ENCODE measurements at places on chromosomes 5 and 9.
A peak's percentile ranks its signal among the peaks of the same experiment; 100 is the strongest.

- DNase-seq: no peak
These were observed 58.3 kb downstream of the SEMA4D start for GRCh38 chr9:89439571-89439970.

DNA sequence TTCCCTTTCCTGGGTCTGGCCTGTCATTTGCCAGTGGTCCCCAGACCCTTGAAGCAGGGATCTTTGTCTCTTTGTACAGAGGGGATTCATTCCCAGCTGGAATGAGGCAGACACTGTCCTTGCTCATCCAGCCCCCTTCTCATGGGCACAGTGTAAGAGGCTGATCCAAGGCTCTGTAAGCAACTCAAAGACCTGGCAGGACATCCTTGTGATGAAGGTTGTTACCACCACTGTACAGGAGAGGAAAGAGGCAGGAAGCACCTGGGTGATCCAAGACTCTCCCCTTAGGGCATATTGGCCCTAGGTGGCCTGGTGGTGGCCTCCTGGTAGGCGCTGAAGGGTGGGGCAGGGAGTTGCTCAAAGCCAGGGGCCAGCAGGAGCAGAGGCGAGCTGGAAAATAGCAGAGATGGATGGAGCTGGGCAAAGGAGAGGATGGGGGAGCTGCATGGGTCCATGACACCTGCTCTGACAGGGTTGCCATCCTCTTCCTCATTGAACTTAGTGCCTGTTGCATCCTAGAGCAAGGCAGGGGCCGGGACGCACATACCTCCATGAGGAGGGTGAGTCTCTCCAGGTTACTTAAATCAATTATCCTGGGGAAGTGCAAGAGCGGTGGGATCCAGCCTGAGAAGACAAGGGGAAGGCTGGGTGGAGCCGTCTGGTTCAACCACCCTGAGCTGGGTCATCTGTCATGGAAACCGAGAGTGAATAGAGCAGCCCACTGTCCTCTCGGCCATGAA, 9.8 kb upstream of the GADD45G start:
- no peak for DNase-seq

- peak; percentile 9 for DNase-seq
These were observed 83.0 kb upstream of the GLIS3 start for GRCh38 chr9:4382722-4383317.

GRCh38 chr9:81729135-81729534, 39.8 kb upstream of the TLE1 start:
- no peak for DNase-seq

GRCh38 chr9:127007638-127008037, 93.1 kb downstream of the RALGPS1 start:
- no peak for DNase-seq

- no peak for DNase-seq
These were observed 108.2 kb downstream of the KLHL3 start for GRCh38 chr5:137627706-137628105.

GRCh38 chr5:40437452-40437861, 242.3 kb upstream of the PTGER4 start:
- no peak for DNase-seq

DNA sequence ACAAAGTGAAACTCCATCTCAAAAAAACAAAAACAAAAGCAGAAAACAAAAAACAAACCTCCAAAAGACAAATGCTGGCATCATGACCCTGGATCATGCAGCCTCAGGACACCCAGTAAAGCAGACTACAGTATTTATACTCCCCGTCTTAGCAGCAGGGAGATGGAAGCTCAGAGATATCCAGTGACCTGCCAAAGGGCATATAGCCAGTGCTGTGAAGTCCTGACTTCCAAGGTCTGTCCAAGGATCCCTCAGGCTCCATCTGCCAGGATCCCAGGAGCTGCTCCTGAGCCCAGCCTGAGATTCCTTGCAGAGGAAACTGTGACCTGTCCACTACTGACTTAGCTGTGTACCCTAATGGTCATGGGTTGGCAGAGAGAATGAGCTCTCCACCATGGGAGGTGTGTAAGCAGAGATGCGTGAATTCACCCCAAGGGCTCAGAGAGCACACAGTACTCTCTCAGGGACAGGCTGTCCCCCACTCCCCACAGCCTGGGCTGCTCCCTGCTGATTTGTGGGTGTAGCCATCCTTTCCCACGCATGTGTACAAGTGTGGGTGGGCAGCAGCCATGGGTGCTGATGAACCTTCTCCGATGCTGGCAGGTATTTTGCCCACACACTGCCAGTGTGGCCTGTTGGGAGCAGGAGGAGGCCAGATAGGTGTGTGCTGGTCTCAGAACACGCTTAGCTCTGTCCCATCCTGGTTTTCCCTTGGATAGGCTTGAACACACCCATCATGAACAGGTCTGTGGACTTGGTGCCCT, 2.1 kb upstream of the WNK2 start:
- no peak for DNase-seq

DNA sequence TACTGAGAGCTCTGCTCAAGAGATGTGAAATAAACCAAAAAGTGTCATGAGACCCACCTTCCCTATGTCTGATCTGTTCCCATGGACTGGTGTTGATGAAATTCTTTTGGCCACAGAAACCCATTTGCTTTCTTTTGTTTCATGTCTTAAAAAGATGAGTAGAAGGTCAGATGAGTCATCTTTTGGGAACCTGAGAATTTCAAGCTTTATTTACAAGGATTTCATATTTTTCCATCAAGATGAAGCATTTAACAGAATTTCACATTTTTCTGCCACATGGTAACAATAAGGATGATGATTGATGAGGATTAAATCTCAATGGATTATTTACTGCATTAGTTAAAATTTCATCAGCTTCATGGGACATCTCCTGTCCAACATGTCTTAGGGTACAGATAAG, 337.8 kb downstream of the DEPDC1B start:
- DNase-seq: no peak

GRCh38 chr9:93886911-93887310, 68.2 kb downstream of the BARX1 start:
- no peak for DNase-seq

DNA sequence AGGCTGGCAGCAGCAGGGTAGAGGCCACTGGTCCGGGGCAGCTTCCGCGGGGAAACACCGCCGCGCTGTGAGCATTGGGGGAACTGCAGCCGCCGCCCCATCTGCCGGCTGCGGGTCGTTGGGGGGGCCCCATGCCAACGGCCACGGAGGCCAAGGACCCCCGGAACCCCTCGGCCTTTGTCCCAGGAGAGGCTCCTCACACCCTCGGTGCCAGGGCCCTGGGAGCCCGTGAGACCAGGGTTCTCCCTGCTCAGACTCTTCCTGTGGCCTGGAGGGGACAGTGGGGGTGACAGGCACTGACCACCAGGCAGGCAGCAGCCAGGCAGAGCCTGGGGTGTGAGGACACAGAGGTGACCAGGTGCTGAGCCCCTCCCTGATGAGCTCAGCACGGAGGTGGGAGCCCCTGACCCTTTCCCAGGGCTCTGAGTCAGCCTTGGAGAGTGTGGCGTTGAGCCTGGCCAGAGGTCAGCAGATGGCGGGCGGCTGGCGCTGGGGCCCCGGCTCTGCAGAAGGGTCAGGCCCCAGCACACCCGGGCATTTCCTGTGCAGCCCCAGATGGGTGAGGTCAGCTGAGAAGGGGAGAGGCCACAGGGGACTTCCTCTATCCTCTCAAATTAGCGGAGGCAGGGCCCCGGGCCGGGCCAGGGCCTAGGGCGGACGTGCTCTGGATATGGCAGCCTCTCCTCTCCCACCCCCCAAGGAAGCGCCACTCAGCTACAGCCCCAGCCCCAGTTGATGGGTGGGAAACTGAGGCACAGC, 17.9 kb upstream of the EGFL7 start:
- DNase-seq: peak; percentile 70

- no peak for DNase-seq
These were observed 13.8 kb downstream of the CLPTM1L start for GRCh38 chr5:1330847-1331831.

Measured in hematopoietic multipotent progenitor cell treated with erythropoietin and hydrocortisone succinate and interleukin-3 and kit ligand, for 8 days (in vitro differentiated cells).